Ascending aorta (tissue), 2 donors: ENCODE measurements at places on chromosomes 2 and 18. TPM values are rescaled to one million over a fixed set of nuclear protein-coding genes. Genes with fewer than 3 reads are reported as not detected.

GLB1L gene
- total RNA-seq = 1.8 TPM

- no peaks in the 10 kb centered on the region for H3K27me3 ChIP-seq
- no peak for DNase-seq
- H3K36me3 ChIP-seq = no peaks in the 10 kb centered on the region
- H3K4me1 ChIP-seq = peaks cover 3% of the 10 kb centered on the region
- H3K4me3 ChIP-seq = no peak overlapping the region
These were observed 54.5 kb upstream of the IKZF2 start for GRCh38 chr2:213205944-213206343.

ANKRD30B gene
- not detected for total RNA-seq

DNA sequence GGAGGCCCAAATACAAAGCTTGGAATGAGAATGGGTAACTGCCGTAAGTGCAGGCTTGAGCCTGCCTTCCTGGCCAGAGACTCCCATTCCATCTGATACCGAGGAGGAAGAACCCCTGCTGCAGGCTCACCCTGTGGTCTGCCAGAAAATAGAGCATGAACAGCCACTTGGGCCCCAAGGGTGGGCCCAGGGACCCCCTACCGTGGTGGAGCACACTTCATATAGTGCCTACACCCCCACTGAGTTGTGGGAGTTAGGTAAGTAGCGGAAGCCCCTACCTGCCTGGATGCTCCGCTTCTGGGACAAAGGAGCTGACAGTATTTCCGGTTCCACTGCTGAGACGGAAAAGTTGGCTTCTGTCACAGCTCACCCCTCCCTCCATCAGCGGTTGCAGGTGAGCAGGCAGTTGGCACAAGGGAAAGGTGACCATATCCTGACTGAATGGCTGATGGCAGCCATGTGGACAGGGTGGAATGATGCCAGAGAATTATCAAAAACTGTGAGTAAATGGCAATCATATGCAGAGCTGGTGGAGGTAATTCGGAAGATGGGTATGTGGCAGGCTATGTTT lies 11.5 kb upstream of the C2orf42 start:
- H3K27me3 ChIP-seq = no peaks in the 10 kb centered on the region
- DNase-seq = no peak
- no peaks in the 10 kb centered on the region for H3K4me1 ChIP-seq
- no peak overlapping the region for H3K27ac ChIP-seq

GRCh38 chr2:231699006-231699405 lies 9.3 kb upstream of the PTMA start:
- H3K4me3 ChIP-seq = no peak overlapping the region
- no peak overlapping the region for H3K27ac ChIP-seq
- no peaks in the 10 kb centered on the region for H3K27me3 ChIP-seq

TSPYL6 gene
- not detected for total RNA-seq

DNA sequence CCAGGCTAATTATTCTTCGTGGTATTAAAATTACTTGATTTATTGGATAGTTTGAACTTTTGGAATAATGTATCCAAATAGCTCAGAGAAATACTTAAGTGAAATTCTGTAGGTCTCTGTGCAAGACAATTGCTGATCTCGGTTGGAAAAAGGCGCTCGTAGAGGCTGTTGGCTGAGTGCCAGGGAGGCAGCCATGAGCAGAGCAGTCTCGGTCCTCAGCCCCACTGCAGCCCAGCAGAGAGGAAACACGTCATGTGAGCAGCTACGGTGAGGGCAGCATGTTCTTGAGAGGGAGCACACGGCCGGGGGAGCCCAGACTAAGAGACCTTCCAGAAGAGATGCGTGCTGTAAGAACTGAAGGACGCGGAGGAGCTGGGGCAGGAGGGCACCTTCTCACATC lies 42.5 kb downstream of the DCDC2C start:
- H3K27ac ChIP-seq = no peak overlapping the region
- no peaks in the 10 kb centered on the region for H3K4me1 ChIP-seq
- H3K4me3 ChIP-seq = no peak overlapping the region
- H3K27me3 ChIP-seq = no peaks in the 10 kb centered on the region
- DNase-seq = no peak

RNF144A gene
- 1.8 TPM for total RNA-seq

GRCh38 chr2:134277223-134277622 lies 23.4 kb downstream of the MGAT5 start:
- DNase-seq = no peak
- H3K4me3 ChIP-seq = no peak overlapping the region
- no peak overlapping the region for H3K27ac ChIP-seq
- peaks cover 6% of the 10 kb centered on the region for H3K4me1 ChIP-seq

- no peaks in the 10 kb centered on the region for H3K4me1 ChIP-seq
- DNase-seq = no peak
- no peaks in the 10 kb centered on the region for H3K27me3 ChIP-seq
These were observed 404 bp upstream of the AKAIN1 start for GRCh38 chr18:5197461-5197860.
